ENCODE measurements at places on chromosomes 7 and 10.

DNA sequence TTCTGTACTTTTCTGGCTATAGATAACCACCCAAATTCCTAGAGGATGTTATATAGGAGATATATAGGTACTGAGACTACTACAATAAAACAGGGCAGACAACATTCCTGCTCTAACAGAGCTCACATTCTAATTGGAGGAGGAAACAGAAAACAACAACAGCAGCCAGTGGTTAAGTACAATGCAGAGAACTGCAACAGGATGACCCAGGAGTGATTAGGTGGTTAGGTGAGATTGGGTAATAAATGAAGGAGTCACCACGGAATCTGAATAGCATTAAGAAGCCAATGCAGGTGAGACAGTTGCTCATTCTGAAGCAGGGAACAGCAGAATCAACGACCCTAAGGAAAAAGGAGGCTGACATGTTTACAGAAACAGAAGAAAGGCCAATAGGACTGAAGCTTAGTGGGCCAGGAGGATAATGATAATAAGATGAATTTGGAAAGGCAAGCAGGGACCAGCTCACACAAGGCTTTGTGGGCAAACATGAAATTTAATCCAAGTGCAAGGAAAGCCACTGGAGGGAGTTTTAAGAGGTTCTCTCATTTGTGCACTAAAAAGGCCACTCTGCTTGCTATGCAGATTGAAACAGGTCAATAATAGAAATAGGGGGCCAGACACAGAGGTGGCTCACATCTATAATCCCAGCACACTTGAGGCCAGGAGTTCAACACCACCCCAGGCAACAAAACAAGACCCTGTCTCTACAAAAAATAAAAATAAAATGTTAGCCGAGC is 16.9 kb upstream of the REEP3 start:
- DNase-seq = no peak

- DNase-seq = no peak
Observed at GRCh38 chr10:91589015-91589657, 43.7 kb downstream of the PPP1R3C start.

DNA sequence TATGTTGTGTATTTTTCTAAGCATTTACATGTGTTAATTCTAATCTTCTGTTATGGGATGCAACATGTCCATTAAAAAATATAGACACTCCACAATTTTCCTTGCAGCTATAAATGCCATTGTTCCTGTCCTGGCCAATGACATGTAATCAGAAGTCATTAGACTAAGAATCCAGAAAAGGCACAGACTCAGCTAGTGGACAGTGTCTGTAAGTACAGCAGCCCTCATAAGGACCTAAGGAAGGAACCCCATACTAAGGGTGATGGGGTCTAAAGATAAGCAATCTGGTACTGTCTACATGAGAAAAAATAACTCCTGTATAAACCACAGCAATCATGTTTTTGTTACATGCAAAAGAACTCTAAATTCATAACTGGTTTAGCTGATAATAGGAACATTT is 115.9 kb downstream of the GPR85 start:
- DNase-seq = no peak

- no peak for DNase-seq
Observed at GRCh38 chr10:11157292-11158076, 139.8 kb downstream of the CELF2 start.

DNA sequence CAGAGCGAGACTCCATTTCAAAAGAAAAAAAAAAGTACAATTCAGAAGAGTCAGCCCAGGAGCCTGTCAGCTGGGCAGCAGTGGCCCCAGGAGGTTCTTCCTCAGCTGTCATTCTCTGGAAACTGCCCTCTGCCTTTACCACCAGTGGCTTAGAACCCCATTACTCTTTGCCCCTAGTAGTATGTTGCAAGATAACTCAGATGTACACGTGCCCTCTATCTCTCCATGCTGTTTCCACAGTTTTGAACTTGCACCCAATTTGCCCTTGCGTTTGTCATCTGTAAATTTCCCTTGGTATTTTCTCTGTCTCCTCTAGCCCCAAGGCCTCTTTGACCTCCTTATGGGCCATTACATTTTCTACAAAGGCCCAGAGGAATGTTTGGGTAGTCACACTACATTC is 56.7 kb upstream of the PRKAR2B start:
- DNase-seq = no peak

DNA sequence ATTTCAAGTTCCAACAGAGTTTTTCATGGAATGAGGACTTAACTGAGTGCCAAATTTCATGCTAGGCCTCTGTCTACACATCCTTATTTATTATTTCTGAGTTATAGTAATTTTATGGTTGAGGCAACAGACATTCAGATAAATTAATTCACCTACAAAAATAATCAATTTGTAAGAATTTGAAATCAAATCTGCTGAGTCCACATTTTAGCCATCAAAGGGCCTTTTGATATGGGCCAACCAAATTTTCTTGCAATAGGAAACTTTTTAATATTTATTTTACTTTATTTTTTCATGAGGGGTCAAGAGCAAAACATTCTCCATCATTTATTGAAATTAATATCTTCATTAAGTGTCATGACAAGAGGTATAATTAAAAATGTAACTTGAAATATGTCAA is 875.5 kb downstream of the NRG3 start:
- no peak for DNase-seq

DNA sequence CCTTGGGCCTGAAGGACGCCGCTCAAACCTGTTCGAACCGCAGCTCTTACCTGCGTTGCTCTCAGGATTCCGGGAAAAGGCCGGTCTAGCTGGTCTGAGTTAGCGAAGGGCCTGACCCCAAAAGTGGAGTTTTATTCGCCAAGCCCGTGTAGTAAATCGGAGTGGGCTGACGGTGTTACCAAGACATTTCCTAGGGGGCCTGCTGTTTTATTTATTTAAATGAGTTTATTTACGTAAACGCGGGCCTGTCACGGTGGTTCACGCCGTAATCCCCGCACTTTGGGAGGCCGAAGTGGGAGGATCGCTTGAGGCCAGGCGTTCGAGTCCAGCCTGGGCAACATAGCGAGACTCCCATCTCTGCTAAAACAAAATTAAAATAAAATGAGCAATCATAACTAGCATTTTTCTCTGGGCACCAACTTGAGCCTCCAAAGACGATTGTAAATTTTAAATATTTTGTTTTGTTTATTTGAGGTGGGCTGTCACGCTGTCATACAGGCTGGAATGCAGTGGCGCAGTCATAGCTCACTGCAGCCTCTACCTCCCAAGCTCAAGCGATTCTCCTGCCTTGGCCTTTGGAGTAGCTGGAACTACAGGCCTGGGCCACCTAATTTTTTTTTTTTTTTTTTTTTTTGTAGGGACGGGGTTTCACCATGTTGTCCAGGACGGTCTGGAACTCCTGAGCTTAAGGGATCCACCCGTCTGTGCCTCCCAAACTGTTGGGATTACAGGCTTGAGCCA is 903 bp downstream of the ZNF655 start:
- no peak for DNase-seq

DNA sequence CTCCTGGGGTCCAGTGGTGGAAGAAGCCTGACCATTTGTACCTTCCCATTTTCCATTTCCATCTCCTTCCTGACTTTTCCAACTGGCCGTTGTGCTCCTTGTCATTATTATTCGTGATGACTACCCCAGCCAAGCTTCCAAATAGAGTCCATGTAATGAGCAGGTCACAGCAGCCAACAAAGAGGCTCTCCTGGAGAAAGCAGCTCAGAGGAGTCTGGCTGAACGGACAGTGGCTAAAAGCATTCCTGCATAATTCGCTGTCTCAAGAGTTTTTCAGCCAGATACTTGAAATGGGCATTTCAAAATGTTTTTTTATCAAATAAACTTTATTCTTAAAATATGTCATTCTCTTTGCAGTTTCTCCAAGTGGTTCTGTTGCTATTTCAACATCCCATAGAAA is 458.6 kb downstream of the INHBA start:
- no peak for DNase-seq

GRCh38 chr10:89090756-89091445 is 100.3 kb downstream of the FAS start:
- DNase-seq = no peak

DNA sequence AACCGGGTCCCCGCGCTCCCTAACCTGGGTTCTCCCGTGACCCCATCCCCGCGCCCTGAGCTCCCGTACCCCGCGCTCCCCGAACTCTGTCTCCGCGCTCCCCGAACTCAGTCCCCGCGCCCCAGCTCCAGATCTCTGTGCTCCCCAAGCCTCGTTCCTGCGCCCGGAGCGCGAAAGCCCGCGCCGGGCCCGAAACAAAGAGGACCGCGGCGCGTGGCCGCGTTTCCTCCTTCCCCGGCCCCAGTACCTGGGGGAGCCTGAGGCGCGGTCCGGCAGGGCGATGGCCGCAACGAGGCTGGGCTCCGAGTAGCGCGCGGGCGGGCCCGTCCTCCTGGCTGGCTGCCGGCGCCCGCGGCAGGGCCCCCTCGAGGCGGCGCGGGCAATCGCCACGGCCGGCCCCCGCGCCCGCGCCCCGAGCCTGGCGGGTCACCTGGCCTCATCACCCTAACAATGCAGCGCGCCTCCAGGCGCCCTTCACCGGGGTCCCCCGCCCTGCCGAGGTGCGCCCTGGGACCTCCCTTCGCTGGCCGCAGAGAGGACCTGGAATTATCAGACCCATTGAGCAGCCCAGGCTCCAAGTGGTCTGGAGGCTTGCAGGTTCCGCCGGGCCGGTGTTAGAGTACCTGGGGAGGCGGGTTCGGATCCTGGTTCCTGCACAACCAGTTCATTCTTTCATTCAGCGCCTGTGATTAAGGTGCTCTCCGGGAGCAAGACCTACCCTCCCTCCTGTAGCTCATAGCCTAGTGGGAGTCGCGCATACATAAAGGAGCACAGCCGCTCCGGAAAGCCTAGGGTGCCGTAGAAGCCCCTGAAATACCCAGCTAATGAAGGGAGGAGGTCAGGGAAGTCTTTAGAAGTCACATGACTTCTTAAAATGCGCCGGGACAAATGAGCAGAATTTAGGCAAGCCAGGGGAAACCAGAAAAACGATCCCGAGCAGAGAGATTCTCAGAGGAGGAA is at the start of gene TNS3:
Gene TNS3 (minus strand): TSS at position 308 of the 960 bp plus-strand sequence. CDS start 142,475 bp downstream, outside the sequence.
- no peak for DNase-seq

GRCh38 chr10:27783660-27784059 is 38.0 kb upstream of the MKX start:
- no peak for DNase-seq

GRCh38 chr7:104444017-104444416 is 115.6 kb downstream of the LHFPL3 start:
- DNase-seq = no peak

- no peak for DNase-seq
Observed at GRCh38 chr7:27730112-27730511, 9.8 kb upstream of the TAX1BP1 start.

DNA sequence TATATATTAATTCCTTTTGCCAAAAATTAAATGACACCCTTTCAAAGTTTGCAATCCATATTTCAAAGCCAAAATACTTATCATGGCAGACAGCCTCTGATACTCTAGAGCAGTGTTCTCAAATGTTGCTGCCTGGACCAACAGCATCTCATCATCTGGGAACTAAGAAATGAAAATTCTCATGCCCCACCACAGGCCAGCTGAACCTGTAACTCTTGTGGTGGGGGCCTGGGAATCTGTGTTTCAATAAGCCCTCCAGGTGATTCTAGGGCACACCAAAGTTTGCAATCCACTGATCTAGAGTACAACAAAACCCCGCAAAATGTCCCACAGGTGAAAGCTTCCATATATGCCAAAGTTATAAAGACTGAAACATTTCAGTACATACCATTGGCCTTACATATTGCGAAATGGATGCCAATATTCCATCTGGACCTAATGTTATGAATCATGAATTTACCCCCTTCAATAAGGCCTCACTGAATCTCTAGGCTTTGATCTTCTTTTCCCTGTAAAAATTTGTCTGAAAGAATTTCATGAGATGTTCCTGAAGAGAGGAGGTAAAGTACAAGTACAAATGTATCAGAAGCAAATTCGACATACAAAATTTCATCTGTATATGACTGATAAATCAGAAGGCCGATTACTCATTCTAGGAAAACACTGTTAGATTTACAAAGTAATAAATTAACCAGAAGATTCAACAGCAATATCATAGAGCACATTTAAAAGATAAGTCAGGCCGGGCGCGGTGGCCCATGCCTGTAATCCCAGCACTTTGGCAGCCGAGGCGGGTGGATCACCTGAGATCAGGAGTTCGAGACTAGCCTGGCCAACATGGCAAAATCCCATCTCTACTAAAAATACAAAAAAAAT is 25.3 kb upstream of the EPC1 start:
- DNase-seq = no peak

DNA sequence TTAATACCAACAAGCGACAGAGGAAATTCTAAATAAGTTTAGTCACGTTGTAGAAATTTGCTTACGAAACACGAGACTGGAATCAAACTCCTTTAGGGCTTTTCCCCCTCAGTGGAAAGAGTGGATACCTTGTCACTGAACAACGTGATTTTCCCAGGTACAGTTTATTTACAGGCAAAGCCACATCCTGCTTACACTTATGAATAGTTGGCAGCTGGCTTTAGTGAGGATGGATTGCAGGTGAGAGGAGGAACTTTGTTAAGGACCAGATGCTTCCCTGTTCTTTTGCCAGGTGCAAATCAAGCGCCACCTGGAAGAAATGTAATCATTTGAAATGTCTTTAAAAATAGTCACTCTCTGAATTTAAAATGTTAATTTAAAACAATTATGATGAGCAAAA is 282.4 kb downstream of the ADARB2 start:
- DNase-seq = no peak

- no peak for DNase-seq
Observed at GRCh38 chr7:134948246-134948645, 38.1 kb upstream of the AGBL3 start.

- no peak for DNase-seq
Observed at GRCh38 chr10:72095195-72095594, 6.8 kb upstream of the SPOCK2 start.

GRCh38 chr7:22083704-22084240 is 138.1 kb upstream of the CDCA7L start:
- no peak for DNase-seq

DNA sequence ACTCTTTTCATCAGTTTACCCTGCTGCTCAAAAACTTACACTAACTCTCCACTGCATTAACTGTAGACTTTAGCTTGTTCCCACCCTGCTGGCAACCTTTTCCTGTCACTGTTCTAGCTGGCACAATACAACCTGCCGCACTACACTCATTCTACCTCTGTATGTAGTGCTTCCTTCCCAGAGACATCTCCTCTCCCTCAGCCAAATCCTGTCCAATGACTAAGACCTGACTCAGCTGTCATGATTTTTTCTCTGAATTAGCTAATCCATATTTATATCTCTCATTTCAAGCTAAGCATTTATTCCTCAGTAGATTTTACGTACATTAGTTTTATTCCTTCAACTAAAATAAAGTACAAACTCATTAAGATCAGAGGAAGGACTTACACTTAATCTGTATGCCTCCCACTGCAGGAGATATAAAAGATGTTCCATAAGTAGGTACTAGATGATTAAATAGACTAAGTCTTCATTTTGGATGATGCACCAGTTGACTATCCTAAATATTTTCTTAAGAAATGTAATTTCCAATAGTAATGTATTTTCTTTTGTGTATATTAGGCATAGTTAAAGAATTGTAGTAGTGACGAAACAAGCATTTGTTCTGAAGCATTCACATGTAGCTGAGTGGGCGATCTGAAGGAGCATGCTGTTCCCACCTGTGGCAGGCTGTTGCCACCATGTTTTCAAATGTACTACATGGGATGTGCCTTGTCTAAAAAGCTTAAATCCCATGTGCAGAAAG is 189.1 kb downstream of the SKAP2 start:
- DNase-seq = no peak
